Ovary (tissue), 10 donors: ENCODE measurements at places on chromosomes 6 and 20. TPM values are rescaled to one million over a fixed set of nuclear protein-coding genes. Genes with fewer than 3 reads are reported as not detected.

GRCh38 chr6:38767560-38767959 lies 52.4 kb downstream of the DNAH8 start:
- no peaks in the 10 kb centered on the region for H3K36me3 ChIP-seq
- H3K27me3 ChIP-seq = no peaks in the 10 kb centered on the region
- no peak overlapping the region for H3K27ac ChIP-seq
- no peaks in the 10 kb centered on the region for H3K4me1 ChIP-seq
- no peak overlapping the region for H3K4me3 ChIP-seq

- no peaks in the 10 kb centered on the region for H3K36me3 ChIP-seq
- H3K27me3 ChIP-seq = no peaks in the 10 kb centered on the region
- H3K27ac ChIP-seq = no peak overlapping the region
- peaks cover 20% of the 10 kb centered on the region for H3K4me1 ChIP-seq
- H3K4me3 ChIP-seq = no peak overlapping the region
These were observed 30.2 kb upstream of the MRPS18A start for GRCh38 chr6:43717822-43718221.

Gene RARS2
- total RNA-seq = 15.7 TPM

DNA sequence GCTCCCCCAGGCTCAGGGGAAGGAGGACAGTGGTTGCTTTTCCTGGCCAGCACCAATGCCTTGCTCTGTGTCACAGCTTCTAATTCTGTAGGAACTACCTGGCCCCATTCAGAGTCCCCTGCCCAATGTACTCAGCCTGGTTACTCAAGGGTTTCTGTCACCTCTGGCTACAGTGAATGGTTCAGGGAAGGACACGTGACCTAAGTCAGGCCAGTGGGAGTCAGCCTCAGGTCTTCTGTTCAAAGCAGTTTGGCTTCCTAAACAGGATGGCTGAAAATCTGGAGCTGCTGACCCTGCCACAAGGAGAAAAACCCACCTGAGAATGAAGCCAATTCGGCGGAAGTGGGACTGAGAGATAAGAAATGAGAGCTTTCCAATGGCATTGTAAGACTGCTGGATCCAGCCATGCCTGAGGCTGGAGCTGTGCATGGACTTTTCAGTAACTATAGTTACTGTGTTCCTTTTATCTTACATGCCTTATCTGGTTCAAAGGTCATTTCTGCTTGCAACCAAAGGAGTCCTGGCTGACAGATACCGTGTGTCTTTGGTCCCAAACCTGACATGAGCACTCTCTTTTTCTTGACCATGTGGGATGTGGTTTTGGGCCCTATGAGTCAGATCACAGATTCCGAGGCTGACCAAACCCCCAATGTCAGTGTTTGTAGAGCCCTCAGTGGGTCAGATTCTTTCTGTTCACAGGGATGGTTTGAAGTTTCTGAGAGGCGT lies 104.3 kb downstream of the SULF2 start:
- no peaks in the 10 kb centered on the region for H3K27me3 ChIP-seq
- H3K36me3 ChIP-seq = no peaks in the 10 kb centered on the region
- H3K4me3 ChIP-seq = no peak overlapping the region
- no peak for DNase-seq
- no peak overlapping the region for H3K27ac ChIP-seq
- H3K4me1 ChIP-seq = peaks cover 7% of the 10 kb centered on the region

Gene WFDC6
- total RNA-seq = not detected

Gene GJA1
- 57.9 TPM for total RNA-seq

GRCh38 chr20:38126146-38126921 lies 38.7 kb downstream of the TGM2 start:
- H3K27ac ChIP-seq = peak overlapping the region; percentile 42
- H3K27me3 ChIP-seq = no peaks in the 10 kb centered on the region
- H3K4me3 ChIP-seq = no peak overlapping the region
- DNase-seq = peak; percentile 46
- H3K36me3 ChIP-seq = no peaks in the 10 kb centered on the region

Gene SLC22A7
- total RNA-seq = not detected

Gene PGC
- 0.53 TPM for total RNA-seq

Gene TPX2
- 0.47 TPM for total RNA-seq

Gene CRISP3
- 0.30 TPM for total RNA-seq

DNA sequence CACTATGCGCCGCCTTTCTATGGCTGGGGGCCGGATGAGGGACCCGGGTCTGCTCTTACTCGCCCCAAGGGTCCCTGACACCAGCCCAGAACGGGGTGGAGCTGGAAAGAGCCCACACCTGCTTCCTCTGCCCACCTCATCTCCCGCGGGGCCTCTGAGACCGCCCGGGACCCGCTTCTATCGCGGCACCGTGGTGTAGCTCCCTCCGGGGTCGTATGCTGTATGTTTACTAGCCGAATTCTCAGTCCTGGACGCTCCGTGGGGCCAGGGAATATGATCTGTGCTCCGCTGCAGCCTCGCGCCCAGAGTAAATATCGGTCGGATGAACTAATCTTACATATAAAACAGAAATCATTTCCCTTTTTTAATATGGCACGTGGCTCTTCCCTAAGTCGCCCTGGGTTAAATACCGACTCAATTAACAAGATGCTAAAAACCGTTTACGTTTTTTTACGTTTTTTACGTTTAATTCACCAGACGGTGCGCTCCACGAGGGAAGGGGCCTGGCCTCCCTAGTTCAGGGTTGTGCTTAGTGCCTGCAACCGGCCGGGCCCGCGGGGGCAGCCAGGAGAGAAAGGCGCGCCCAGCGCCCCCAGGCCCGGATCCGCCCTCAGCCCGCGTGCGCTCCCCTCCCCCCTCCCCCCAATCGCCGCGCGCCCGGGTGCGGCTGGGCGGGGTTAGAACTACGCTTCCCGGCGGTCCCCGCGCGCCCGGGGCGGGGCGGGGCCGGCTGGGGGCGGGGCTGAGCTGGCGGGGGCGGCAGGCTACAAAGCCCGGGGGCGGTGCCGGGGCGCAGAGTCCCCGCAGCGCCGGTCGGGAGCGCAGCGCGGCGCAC lies at the start of gene RBM38:
Gene RBM38, plus strand, starts transcription at position 793 of the 835 bp plus-strand sequence. CDS start 186 bp downstream, outside the sequence.
- peaks cover 23% of the 10 kb centered on the region for H3K4me1 ChIP-seq
- peak; percentile 70 for DNase-seq
- H3K4me3 ChIP-seq = peak within 1 kb of the TSS; percentile 85
- H3K27ac ChIP-seq = peak within 1 kb of the TSS; percentile 65
- no peaks in the 10 kb centered on the region for H3K27me3 ChIP-seq

GRCh38 chr6:143734641-143735063 lies 56.9 kb downstream of the PHACTR2 start:
- H3K4me1 ChIP-seq = no peaks in the 10 kb centered on the region
- no peak overlapping the region for H3K4me3 ChIP-seq
- no peaks in the 10 kb centered on the region for H3K27me3 ChIP-seq
- H3K36me3 ChIP-seq = no peaks in the 10 kb centered on the region
- no peak for DNase-seq
- H3K27ac ChIP-seq = no peak overlapping the region

Gene RNF182
- total RNA-seq = 1.8 TPM

Gene LY6G6F
- not detected for total RNA-seq

DNA sequence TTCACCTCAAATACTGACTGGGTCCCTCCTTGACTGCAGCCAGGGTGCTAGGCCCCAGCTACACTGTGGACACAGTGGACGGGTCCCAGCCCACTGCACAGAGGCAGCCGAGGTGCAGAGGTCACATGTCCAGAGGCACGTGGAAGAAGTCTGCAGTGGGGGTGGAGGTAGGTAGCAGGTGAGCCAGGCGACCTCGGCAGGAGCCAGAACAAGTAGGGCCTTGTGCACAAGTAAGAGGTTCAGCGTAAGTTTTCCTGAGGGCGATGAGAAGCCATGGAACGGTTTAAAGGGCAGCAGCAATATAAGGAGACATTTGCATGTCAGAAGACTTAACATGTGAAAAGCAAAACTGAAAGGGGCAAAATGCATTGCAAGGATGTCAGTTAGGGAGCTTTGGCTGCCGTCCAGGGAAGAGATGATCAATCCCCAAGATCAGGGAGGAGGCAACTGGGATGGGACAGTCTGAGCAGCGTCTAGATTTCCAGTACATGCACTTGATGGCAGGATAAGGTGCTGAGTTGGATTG lies 49.7 kb upstream of the SNX9 start:
- H3K27ac ChIP-seq = no peak overlapping the region
- no peaks in the 10 kb centered on the region for H3K27me3 ChIP-seq
- no peaks in the 10 kb centered on the region for H3K4me1 ChIP-seq
- H3K36me3 ChIP-seq = no peaks in the 10 kb centered on the region

DNA sequence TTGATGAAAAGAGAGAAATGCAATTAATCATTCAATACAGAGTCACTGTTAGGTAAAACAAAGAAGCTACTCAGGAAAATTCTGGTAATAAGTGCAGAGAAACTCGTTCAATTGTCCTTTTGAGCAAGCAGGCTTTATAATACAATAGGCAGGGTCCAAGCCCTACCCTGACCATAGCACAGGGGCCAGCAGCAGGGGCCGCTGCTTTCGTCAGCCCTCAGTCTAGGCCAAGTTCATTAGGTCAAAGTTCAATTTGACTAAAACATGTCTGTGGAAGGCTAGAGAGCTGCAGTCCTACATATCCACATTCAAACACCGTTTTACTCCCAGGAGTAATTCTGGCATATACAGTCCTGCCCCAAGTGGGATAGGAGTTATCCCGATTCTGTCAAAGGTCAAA lies 94.6 kb downstream of the BCAS1 start:
- no peak overlapping the region for H3K4me3 ChIP-seq
- H3K27me3 ChIP-seq = no peaks in the 10 kb centered on the region
- H3K36me3 ChIP-seq = no peaks in the 10 kb centered on the region
- no peak for DNase-seq
- no peak overlapping the region for H3K27ac ChIP-seq

GRCh38 chr6:78917788-78918187 lies 50.4 kb downstream of the IRAK1BP1 start:
- H3K36me3 ChIP-seq = no peaks in the 10 kb centered on the region
- no peak overlapping the region for H3K27ac ChIP-seq
- H3K4me1 ChIP-seq = no peaks in the 10 kb centered on the region
- no peaks in the 10 kb centered on the region for H3K27me3 ChIP-seq
- no peak overlapping the region for H3K4me3 ChIP-seq

DNA sequence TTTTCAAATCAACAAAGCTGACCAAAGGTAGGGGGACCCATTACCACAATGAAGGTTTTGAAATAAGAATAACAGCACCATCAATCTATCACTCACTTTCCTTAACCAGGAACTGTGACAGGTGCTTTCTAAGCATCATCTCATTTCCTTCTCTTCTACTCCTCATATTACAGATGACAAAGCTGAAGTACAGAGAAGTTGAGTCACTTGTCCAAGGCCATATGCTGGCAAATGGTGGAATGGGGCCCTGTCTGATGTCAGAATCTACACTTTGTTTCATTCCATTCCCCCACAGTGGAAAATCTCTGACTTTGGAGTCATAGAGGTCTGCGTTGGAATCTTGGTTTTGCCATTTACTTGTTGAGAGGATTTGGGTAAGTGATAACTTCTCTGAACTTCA lies 222.5 kb upstream of the LRFN2 start:
- no peaks in the 10 kb centered on the region for H3K36me3 ChIP-seq
- no peak overlapping the region for H3K27ac ChIP-seq
- DNase-seq = no peak
- H3K4me1 ChIP-seq = no peaks in the 10 kb centered on the region
- H3K27me3 ChIP-seq = no peaks in the 10 kb centered on the region
- no peak overlapping the region for H3K4me3 ChIP-seq
